ENCODE measurements at places on chromosomes 2 and 18. TPM values are rescaled to one million over a fixed set of nuclear protein-coding genes. Genes with fewer than 3 reads are reported as not detected.

LOXL3 gene
- total RNA-seq = 3.1 TPM

FABP1 gene
- total RNA-seq = 1,502 TPM

NPHP1 gene
- total RNA-seq = 20.6 TPM

ICOS gene
- total RNA-seq = 1.2 TPM

NCL gene
- total RNA-seq = 661 TPM

NYAP2 gene
- not detected for total RNA-seq

BCL11A gene
- total RNA-seq = 94.9 TPM

SH3BP4 gene
- 16.5 TPM for total RNA-seq

ST6GAL2 gene
- total RNA-seq = 0.27 TPM

GRCh38 chr2:68330691-68331090 is 10.9 kb upstream of the CNRIP1 start:
- no peaks in the 10 kb centered on the region for H3K36me3 ChIP-seq
- no peaks in the 10 kb centered on the region for H3K4me1 ChIP-seq
- no peak for DNase-seq
- no peaks in the 10 kb centered on the region for H3K27me3 ChIP-seq

GRCh38 chr2:233379441-233379840 is 25.1 kb downstream of the DGKD start:
- DNase-seq = no peak
- peaks cover 26% of the 10 kb centered on the region for H3K4me1 ChIP-seq
- no peaks in the 10 kb centered on the region for H3K27me3 ChIP-seq
- H3K27ac ChIP-seq = no peak overlapping the region

GRCh38 chr18:31436825-31437224 is 10.7 kb upstream of the DSG3 start:
- no peak for DNase-seq
- H3K27ac ChIP-seq = no peak overlapping the region
- H3K4me1 ChIP-seq = no peaks in the 10 kb centered on the region
- H3K36me3 ChIP-seq = no peaks in the 10 kb centered on the region
- H3K4me3 ChIP-seq = no peak overlapping the region
- no peaks in the 10 kb centered on the region for H3K27me3 ChIP-seq

- no peak overlapping the region for H3K4me3 ChIP-seq
- H3K27me3 ChIP-seq = no peaks in the 10 kb centered on the region
- no peaks in the 10 kb centered on the region for H3K36me3 ChIP-seq
- H3K27ac ChIP-seq = no peak overlapping the region
- no peaks in the 10 kb centered on the region for H3K4me1 ChIP-seq
Observed at GRCh38 chr18:55097456-55098170, 138.4 kb upstream of the CCDC68 start.

DNA sequence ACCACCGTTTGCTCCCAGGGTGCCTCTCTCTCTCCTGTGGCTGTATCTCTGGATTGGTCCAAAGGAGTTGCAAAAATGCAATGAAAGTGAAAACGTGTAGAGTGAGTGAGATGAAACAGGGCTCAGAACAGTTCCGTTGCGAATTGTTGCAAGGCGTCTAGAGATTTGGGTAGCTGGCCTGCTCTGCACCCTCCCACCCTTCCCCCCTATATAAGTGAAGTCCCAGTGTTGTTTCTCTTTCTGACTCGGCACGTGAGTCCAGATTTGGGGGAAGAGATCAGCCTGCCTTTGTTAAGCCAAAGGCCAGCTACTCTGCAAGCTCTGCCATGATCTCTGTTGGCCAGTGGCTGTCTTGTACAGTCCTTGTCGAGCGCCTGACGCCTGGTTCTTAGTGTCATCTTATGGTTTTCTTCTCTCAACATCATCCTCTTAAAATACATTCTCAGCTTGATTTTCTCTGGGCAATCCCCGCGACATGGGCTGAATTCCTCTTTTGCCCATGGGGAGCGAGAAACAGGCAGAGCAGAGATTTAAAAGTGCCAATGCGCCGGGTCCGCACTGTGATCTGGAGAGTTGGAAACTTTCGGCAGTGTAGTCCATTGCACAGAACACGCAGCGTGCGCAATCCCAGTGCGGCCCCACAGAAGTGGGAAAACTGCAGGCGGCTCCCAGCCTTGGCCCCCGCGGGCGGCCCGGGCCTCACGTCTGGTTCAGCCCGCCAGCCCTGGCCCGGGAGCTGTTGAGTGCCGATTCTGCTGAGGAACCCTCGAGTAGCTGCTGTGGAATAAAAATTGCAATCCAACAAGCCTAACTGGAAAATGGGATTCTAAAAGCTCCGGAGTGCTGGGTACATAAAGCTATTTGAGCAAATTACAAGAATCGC is 9.3 kb downstream of the MEIS1 start:
- H3K27me3 ChIP-seq = no peaks in the 10 kb centered on the region
- peak overlapping the region; percentile 45 for H3K27ac ChIP-seq
- no peak for DNase-seq
- H3K36me3 ChIP-seq = no peaks in the 10 kb centered on the region
- peak overlapping the region; percentile 60 for H3K4me3 ChIP-seq

DNA sequence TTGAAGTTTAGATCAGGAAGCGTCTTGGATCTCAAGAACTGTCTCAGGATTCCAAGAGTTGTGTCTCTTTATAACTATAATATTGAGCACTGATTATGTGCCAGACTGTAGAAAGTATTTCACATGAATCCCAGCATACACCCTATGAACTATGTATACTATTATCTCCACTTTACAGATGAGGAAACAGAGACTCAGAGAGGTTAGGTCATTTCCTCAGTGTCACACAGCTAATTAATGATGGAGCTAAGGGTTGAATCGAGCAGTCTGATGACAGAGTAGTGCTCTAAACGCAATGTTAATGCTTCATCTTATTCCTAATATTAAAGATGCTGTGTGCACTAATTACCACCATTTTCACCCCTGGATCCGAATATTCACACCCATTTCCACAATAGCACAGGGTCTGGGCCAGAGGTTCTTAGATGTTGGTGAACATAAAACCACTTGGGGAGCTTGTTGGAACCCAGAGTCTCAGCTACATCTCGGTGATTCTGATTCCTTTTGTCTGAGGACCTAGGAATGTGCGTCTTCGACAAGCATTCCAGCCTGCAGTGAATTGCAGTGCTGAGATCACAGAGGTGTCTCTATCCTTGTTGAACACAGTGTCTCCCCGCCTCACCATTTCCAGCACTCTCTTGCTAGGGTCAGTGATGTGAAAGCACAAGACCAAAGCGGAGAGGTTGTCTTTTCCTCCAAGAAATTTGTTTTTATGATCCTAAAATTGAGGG is 213.8 kb downstream of the SP3 start:
- no peaks in the 10 kb centered on the region for H3K27me3 ChIP-seq
- no peaks in the 10 kb centered on the region for H3K4me1 ChIP-seq
- no peak for DNase-seq
- no peak overlapping the region for H3K4me3 ChIP-seq
- H3K36me3 ChIP-seq = no peaks in the 10 kb centered on the region

GRCh38 chr18:54267701-54268100 is 1.6 kb upstream of the POLI start:
- H3K27me3 ChIP-seq = no peaks in the 10 kb centered on the region
- no peaks in the 10 kb centered on the region for H3K4me1 ChIP-seq
- DNase-seq = no peak

DNA sequence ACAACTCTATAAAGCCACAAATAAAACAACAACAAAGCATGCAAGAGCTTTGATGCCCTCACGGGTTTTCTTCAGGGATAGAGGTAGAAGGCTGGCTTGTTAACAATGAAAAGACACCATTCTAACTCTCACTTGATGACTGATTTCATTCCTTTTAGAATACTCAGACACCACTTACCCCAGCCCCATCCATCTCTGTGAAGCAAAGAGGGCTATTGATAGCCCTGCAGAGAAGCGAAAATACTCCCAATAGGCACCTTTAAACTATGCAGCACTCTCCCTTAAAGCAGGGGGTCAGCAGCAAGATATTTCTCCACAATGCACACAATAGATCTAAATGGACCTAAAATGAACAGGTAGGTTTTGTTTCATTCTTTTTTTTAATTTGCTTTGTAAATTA is 35.1 kb downstream of the ZNF385B start:
- H3K4me3 ChIP-seq = no peak overlapping the region
- no peaks in the 10 kb centered on the region for H3K36me3 ChIP-seq
- no peaks in the 10 kb centered on the region for H3K27me3 ChIP-seq
- no peak for DNase-seq
- no peaks in the 10 kb centered on the region for H3K4me1 ChIP-seq
- no peak overlapping the region for H3K27ac ChIP-seq

- no peak overlapping the region for H3K4me3 ChIP-seq
- no peaks in the 10 kb centered on the region for H3K36me3 ChIP-seq
- no peaks in the 10 kb centered on the region for H3K27me3 ChIP-seq
- DNase-seq = no peak
Observed at GRCh38 chr18:6564950-6565814, 150.5 kb upstream of the L3MBTL4 start.

DNA sequence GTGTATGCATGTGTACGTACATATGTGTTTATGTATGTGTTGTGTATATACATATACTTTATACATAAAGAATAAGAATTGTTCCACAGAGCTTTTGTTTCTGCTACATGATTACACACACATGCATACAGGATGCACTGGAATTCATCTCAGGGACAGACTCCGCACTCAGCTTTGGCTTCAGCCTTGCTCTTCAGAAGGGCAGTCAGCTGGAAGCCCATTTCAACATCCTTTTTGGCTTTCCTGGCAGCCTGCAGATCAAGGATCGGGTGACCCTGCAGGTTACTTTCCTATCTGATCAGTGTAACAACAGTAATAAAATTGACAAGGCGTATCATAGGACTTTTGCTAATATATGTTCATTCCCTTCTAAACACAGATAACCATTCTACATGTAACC is 144.1 kb upstream of the COPS8 start:
- H3K4me1 ChIP-seq = peaks cover under 1% of the 10 kb centered on the region
- no peaks in the 10 kb centered on the region for H3K36me3 ChIP-seq
- H3K27me3 ChIP-seq = no peaks in the 10 kb centered on the region
- no peak for DNase-seq

GRCh38 chr2:44200011-44200410 is 31.3 kb downstream of the PPM1B start:
- no peaks in the 10 kb centered on the region for H3K27me3 ChIP-seq
- no peak overlapping the region for H3K4me3 ChIP-seq
- no peak for DNase-seq
- H3K4me1 ChIP-seq = no peaks in the 10 kb centered on the region
- H3K27ac ChIP-seq = no peak overlapping the region

DNA sequence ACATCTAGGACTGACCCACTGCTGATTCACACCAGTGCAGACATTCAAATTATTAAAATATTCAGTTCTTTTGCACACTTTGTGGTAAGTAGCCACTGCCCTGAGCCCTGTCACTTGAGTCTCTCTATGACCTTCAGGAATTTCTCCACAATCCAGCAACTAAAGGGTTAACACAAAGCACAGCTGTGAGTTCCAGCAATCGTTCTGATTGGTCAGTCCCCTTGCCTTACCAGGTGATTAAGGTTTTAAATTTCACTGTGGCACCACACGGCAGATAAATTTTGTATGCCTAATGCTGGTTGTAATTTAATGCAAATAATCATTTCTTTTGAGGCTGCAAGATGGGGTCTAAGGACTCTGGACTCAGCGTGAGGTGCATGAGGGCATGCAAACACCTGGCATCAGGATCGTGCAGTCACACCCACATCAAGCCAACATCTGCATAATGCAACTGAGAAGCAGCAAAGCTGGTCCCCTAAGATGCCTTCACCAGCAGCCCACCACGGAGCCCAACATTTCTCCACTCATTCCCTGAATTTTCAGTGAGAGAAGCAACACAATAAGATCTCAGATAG is 36.6 kb downstream of the SLC14A1 start:
- no peak overlapping the region for H3K4me3 ChIP-seq
- no peaks in the 10 kb centered on the region for H3K4me1 ChIP-seq
- no peak for DNase-seq
- H3K27me3 ChIP-seq = no peaks in the 10 kb centered on the region
- H3K36me3 ChIP-seq = no peaks in the 10 kb centered on the region

GRCh38 chr2:224689539-224689938 is 26.6 kb downstream of the CCDC195 start:
- H3K27ac ChIP-seq = no peak overlapping the region
- no peaks in the 10 kb centered on the region for H3K36me3 ChIP-seq
- no peaks in the 10 kb centered on the region for H3K4me1 ChIP-seq
- no peaks in the 10 kb centered on the region for H3K27me3 ChIP-seq
- no peak for DNase-seq

GRCh38 chr2:221999717-222000116 is 299.1 kb downstream of the PAX3 start:
- no peaks in the 10 kb centered on the region for H3K27me3 ChIP-seq
- no peak overlapping the region for H3K4me3 ChIP-seq
- no peak overlapping the region for H3K27ac ChIP-seq
- no peak for DNase-seq
- no peaks in the 10 kb centered on the region for H3K4me1 ChIP-seq

DNA sequence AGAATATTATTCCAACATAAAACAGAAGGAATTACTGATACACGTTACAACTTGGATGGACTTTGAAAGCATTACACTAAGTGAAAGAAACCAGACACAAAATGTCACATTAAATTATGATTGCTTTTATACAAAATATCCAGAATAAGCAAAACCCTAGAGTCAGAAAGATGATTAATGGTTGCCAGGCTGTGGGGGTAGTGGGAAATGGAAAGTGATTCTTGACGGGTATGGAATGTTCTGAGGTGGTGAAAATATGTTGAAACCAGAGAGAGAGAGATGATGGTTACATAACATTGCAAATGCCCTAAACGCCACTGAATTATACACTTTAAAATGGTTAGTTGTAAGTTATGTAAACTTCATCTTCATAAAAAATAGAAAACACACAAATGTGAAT is 1057.2 kb upstream of the TMEFF2 start:
- no peak for DNase-seq
- no peaks in the 10 kb centered on the region for H3K4me1 ChIP-seq
- H3K4me3 ChIP-seq = no peak overlapping the region
- no peaks in the 10 kb centered on the region for H3K36me3 ChIP-seq
- H3K27ac ChIP-seq = no peak overlapping the region

- no peaks in the 10 kb centered on the region for H3K4me1 ChIP-seq
- DNase-seq = no peak
- no peak overlapping the region for H3K27ac ChIP-seq
- no peak overlapping the region for H3K4me3 ChIP-seq
- no peaks in the 10 kb centered on the region for H3K27me3 ChIP-seq
Observed at GRCh38 chr2:3656762-3657721, 958 bp upstream of the ALLC start.

- DNase-seq = no peak
- no peaks in the 10 kb centered on the region for H3K36me3 ChIP-seq
- no peaks in the 10 kb centered on the region for H3K27me3 ChIP-seq
- no peak overlapping the region for H3K27ac ChIP-seq
- H3K4me1 ChIP-seq = no peaks in the 10 kb centered on the region
Observed at GRCh38 chr2:55707751-55708150, 14.1 kb upstream of the PNPT1 start.
